ENCODE measurements at places on chromosomes 1 and 21. TPM values are rescaled to one million over a fixed set of nuclear protein-coding genes. Genes with fewer than 3 reads are reported as not detected.

DNA sequence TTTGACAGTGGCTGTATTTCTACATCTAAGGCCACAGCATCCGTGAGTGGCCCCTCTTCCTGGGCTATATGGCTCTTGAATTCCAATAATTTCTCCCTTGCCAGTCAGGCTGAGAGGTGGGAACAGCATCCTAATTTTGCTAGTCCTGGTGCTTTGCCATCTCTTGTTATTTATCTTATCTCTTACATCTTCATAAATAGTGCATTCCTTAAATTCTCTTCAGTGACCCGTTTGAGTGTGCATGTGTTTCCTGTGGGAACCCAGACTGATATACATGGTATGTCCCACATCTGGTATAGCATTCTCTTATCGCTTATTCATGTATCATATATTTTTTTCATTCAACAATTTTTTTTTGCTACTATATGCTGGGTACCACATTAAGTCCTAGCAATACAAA is 9.9 kb downstream of the S100A11 start:
- no peak for DNase-seq

DNA sequence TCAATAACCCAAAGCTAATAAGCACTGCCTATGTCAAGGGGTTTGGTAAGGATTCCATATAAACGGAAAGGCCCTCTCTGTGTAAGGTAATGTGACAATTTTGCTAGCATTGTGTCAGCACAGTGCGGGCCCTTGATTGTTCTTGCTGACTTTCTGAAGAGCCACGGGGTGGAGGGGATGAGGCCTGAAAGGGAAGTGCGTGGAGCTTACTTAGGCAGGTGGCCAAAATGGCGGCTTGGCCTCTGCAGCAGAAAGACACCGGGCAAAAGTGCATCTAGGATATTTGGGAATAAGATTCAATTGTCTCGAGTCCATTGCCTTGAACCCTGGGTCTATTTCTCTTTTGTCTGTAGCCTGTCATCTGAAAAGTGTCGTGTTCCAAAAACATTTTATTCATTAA is 114.3 kb downstream of the TGFB2 start:
- DNase-seq = no peak

- DNase-seq = no peak
These were observed 237.2 kb downstream of the KAZN start for GRCh38 chr1:14835725-14836124.

GRCh38 chr1:43327549-43328292 is 9.9 kb upstream of the MPL start:
- DNase-seq = no peak

DNA sequence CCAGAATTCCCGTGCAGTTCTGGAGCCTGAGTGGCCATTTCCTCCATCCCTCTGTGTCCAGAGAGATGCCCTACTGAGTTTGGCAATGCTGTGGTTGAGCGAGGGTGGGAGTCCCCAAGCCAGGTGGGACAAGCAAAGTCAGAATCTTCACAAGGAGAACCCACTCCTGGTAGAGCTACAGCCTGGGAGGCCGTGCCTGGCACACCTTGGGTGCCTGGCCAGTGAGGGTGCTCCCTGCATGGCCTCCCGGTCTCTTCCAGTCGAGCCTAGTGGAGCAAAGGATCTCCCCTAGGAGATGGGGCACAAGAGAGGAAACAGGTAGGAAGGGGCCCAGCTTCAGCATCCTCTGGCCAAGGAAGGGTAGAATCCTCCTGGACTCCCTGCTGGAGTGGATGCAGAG is 57.9 kb downstream of the H3-3A start:
- DNase-seq = no peak

- DNase-seq = no peak
These were observed 14.4 kb upstream of the TP53BP2 start for GRCh38 chr1:223860051-223860622.

DNA sequence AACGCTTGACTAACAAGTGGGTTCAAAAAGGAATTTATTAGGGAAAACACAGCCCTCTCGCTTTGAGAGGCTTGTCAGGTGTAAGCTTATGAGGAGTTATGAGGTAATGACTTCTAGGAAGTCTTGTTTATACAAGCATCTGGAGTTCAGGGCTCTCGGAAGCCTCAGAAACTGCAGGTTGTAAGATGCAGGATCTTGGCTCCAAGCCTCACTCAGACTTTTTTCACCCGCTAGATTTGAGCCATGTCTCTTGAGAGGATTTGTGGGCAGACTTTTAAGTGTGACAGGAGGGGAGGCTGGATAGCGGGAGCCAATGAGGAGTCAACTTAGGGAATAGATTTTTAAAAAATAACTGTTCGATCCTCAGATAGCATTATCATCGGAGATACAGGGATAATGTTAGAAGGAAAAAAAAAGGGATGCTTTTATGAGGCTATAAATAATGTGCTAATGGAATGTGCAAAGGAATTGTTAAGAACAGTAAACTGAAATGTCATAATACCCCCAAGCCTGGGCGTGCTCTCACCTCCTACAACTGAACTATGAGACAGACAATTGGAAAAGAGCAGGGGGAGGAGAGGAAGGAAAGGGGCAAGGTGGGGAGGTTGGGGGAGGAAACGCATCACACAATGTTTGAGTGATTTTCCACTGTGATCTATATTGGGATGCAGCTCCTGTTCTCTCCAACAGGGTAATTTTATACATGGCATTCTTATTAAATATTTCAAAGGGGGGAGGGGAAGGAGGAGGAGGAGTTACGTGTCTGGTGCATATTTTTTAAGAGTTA is 107.4 kb upstream of the ESRRG start:
- no peak for DNase-seq

GRCh38 chr1:168726281-168726680 is 2.7 kb downstream of the DPT start:
- no peak for DNase-seq

DNA sequence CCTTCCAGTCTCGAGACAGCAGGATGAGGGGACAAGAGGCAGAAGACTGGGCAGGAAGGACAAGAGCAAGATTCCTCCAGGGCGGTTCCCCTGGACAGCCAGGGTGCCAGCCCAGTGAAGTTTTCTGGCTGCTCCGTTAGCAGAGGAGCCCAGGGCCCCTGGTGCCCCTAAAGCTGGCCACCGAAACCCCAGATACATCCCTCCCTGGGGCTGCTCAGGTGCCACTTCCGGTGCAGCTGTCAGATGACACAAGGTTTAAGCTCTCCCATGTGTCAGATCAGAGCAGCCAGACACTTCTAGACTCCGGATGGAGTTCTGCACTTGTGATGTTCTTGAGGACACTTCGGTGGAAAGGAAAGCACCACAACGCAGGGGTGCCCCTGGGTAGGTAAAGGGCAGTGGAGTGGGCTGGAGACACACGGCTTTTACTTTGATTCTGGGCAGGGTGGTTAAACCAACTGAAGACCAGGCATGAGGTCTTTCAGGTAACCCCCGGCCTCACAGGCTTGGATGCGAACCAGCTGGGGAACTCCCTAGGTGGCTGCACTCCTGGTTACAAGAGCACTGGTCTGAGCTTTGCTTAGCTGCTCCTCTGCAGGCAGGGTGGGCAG is 85.7 kb downstream of the ITPKB start:
- peak; percentile 66 for DNase-seq

GRCh38 chr1:203001986-203002385 is 5.2 kb upstream of the TMEM183A start:
- no peak for DNase-seq

DNA sequence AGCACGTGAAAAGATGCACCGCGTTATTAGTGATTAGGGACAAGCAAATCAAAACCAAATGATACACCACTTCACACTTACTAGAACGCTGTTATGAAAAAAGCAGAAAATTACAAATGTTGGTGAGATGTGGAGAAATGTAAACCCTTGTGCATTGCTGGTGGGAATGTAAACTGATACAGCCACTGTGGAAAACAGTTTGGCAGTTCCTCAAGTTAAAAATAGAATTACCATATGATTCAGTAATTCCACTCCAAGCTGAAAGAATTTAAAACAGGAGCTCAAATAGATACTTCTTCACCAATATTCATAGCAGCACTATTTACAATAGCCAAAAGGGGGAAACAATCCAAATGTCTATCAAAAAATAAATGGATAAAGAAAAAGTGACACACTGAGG is 10.3 kb upstream of the EVI5 start:
- DNase-seq = no peak

DNA sequence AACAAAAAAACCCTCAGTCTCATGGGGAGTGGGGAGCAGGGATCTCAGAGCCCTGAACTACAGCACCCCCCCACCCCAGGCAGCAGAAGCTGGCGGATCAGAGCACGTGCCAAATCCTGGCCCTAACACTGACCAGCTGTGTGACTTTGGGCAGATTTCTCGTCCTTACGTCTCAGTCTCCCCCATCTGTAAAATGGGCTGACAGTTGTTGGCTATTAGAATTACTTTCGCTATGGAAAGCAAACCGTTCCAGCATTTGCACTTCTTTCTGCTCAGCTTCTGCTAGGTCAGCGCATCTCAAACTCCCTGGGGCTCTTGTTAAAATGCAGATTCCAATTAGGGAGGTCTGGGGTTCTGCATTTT is 15.5 kb downstream of the TNFRSF8 start:
- no peak for DNase-seq

- DNase-seq = no peak
These were observed 130.8 kb downstream of the ZBTB18 start for GRCh38 chr1:244181867-244182266.

DNA sequence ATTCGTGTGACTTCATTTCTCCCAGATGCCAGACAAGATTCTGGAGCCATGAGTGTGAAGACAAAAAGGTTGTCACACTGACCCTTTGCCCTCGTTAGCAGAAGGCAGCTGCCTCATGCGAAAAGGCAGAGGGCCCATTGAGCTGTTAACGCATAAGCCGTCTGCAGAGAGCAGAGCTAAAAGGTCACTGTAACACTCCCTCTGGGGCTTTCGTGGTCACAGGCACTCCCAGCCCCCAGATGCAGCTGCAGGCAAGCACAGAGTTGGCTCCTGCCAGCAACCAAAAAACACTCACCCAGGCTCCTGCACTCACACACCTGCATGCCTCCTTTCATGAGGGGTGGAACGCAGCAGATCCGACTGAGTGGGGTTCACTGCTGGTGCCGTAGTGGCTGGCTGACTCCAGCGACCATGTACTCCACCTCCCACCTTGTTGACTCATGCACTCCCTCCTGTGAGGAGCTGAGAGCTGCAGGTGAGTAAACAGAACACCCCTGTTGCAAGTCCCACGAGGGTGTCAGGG is 287.5 kb downstream of the SMYD3 start:
- no peak for DNase-seq

GRCh38 chr1:111649227-111649626 is 29.6 kb downstream of the RAP1A start:
- no peak for DNase-seq

- DNase-seq = no peak
These were observed 12.9 kb upstream of the CHI3L1 start for GRCh38 chr1:203199481-203199815.

- DNase-seq = no peak
These were observed 142.0 kb downstream of the IGSF21 start for GRCh38 chr1:18249631-18250030.

GRCh38 chr1:46622344-46622743 is 5.7 kb upstream of the MOB3C start:
- no peak for DNase-seq

DNA sequence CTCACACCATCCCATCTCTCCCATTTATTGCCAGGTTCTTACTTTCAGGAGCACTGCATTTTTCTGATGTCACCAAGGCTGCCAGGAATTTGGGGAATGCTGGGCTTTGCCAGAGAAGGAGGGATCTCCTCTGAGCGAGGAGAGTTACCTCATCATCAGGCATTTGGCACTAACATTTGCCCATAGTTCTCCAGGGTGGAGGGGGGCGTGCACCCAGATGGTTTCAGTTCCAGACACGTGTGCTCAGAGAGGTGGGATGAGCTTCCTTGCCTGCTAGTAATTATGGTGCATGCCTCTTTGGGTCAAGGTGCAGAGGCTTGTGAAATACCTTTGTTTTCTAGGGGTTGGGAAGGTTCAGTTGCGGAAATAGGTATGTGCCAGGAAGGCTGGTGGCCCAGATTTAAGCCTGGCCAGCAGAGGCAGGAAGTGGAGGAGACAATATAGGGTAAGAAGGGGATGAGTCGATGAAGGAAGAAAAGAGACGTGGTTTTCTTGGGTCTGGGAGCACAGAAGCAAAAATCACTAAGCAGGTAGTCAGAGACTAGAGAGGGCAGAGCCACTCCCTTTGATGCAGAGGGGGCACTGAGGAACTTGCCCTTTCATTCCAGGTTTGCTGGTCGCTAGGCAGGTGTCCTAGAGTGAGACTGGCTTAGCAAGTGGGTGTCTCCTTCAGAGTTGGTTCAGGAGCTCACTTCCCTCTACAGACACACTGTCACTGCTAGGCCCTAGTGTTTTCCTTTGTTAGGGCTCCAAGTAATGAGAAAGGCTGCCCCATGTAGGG is 7.2 kb downstream of the TUFT1 start:
- DNase-seq = no peak

DNA sequence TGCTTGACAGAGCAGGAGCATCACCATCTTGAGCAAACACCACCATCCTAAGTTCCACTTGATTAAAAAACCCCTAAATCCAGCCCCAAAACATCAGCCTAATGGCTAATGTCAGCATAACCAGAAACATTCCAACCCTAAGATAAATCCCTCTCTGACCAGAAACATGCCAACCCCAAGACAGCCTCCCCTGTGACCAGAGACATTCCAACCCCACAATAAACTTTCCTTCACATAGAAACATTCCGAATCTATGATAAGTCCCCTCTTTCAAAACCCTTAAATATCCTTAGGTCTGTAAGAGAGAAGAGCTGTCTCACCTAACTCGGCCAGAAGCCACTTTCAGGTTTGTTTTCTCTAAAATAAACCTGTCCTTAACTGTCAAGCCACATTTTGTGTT is 17.4 kb upstream of the SLC2A5 start:
- DNase-seq = no peak

DNA sequence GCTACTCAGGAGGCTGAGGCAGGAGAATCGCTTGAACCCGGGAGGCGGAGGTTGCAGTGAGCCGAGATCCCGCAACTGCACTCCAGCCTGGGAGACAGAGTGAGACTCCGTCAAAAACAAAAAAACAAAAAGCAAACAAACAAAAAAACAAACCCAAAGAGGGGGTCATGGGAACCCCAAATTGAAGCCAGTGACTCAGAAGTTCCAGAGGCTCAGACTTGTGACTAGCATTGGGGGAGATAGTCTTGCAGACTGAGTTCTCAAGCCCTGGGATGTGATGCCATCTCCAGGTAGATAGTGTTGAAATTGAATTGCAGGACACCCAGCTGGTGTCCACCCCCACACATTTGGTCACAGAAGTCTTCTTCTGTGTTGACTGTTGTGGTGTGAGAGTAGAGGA is 24.9 kb upstream of the ENO1 start:
- DNase-seq = no peak

DNA sequence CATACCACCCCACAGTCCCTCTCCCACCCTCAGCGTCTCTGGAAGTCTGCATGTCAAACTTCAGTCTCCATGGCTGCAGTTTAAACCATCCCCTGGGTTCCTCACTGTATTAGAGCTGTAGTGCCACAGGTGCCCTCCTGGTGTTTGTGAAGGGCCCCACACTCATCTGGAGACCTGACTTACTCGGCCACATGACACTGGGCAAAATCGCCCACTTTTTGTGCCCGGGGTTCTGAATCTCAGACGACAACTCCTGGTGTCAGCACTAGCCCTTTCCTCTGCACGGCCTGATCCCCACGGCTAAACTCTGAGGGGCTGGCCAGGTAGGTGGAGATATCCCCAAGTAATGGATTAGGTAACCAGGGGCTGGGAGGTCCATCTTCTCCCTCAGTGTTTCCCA is 6.5 kb downstream of the INKA2 start:
- no peak for DNase-seq

Gene HSD3B2
- total RNA-seq = not detected

Gene CASZ1
- total RNA-seq = 13.1 TPM

Gene OR2T33
- not detected for total RNA-seq

Gene C1orf21
- total RNA-seq = 0.62 TPM

Gene DAB1
- total RNA-seq = 0.38 TPM

Gene OR2L2
- 0.64 TPM for total RNA-seq

Gene PLEKHM2
- 53.6 TPM for total RNA-seq

Gene C1orf35
- 31.8 TPM for total RNA-seq

Gene FYB2
- not detected for total RNA-seq
